ENCODE measurements at places on chromosomes 6 and 20.
A peak's percentile ranks its signal among the peaks of the same experiment; 100 is the strongest.

- H3K36me3 ChIP-seq, result no peaks in the 10 kb centered on the region
- H3K4me1 ChIP-seq, result no peaks in the 10 kb centered on the region
- no peak overlapping the region for H3K27ac ChIP-seq
- no peak for DNase-seq
- no peak overlapping the region for H3K4me3 ChIP-seq
Measured at GRCh38 chr6:169342710-169343109, 89.1 kb upstream of the THBS2 start.

DNA sequence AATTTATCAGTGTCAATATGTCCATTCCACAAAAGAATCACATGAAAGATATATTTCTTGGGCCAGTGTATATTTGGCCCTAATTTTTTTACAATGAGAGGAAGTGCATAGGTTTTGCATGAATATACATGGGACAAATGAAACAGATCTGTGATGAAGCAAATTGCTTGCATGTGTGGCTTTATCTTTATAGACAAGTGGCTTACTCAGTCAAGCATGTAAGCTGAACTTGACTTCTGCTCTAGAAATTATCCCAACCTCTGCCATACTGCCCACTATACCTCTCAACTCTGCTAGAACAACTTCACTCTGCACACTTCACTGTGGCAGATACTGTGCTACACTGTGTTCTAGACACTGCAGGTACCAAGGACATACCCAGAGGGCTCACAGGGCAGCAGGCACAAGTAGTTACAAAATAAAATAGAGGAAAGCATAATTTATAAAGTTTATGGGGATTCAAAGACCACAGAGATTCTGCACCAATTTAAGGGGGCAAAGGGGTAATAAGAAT, 349.2 kb upstream of the HSF2 start:
- no peak for DNase-seq
- H3K4me1 ChIP-seq, result no peaks in the 10 kb centered on the region
- H3K27ac ChIP-seq, result no peak overlapping the region
- no peak overlapping the region for H3K4me3 ChIP-seq
- no peaks in the 10 kb centered on the region for H3K36me3 ChIP-seq

GRCh38 chr6:170222498-170223471, 68.1 kb downstream of the DLL1 start:
- no peaks in the 10 kb centered on the region for H3K36me3 ChIP-seq
- no peak overlapping the region for H3K27ac ChIP-seq
- H3K4me1 ChIP-seq, result peaks cover 4% of the 10 kb centered on the region
- no peaks in the 10 kb centered on the region for H3K27me3 ChIP-seq
- peak; percentile 27 for DNase-seq
- no peak overlapping the region for H3K4me3 ChIP-seq

DNA sequence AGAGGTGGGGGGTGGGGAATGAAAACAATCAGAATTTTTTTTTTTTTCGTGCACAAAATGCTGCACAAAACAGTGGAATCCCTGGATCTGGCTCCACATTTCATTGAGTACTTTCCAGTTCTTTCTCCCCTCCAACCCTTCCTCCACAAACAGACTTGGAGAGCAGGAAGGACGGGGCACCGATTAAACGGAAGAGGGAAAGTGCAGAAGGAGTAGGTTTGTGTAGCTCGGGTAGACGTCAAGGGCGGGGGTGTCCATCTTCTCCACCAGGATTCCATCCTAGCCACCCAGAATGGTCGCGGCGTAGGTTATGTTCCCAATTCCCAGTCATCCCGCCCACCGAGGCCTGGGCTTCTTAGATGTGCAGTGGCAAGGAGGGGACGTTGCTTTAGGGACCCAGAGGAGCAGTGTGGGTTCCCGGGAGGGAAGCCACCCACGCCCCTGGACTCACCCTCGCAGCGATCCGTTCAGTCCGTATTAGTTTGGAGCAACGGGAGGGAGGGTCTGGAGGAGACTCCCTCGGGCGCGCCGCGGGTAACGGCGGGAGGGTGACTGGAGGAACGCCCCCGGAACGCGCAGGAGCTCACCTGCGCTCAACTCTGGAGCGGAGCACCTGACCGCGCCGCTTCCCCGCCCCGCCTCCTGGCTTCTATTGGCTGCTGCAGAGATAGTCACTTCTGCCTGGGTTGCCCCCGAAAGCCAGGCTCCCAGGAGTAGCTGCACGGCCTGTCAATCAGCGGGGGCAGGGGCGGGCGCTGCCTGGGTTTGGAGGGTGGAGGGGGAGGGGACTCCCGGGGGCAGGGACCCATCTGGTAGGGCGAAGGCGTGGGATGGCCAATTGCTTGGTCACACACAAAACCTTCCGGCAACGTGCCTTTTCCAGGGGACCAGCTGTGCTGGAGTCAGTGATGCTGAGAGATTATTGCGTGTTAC, at the start of gene ENPP5:
ENPP5 (minus strand) TSS at position 624 of the 933 bp plus-strand sequence. CDS start 2,718 bp downstream, outside the sequence.
- H3K4me3 ChIP-seq, result peak within 1 kb of the TSS; percentile 66
- peaks cover 29% of the 10 kb centered on the region for H3K4me1 ChIP-seq
- H3K27ac ChIP-seq, result peak within 1 kb of the TSS; percentile 35
- no peaks in the 10 kb centered on the region for H3K27me3 ChIP-seq
- H3K36me3 ChIP-seq, result no peaks in the 10 kb centered on the region
- peak; percentile 90 for DNase-seq

- H3K36me3 ChIP-seq, result no peaks in the 10 kb centered on the region
- H3K4me3 ChIP-seq, result no peak overlapping the region
- no peak overlapping the region for H3K27ac ChIP-seq
- no peak for DNase-seq
Measured at GRCh38 chr6:137737836-137738596, 129.0 kb upstream of the TNFAIP3 start.
